ENCODE measurements at places on chromosomes 7 and 10. TPM values are rescaled to one million over a fixed set of nuclear protein-coding genes. Genes with fewer than 3 reads are reported as not detected.

DNA sequence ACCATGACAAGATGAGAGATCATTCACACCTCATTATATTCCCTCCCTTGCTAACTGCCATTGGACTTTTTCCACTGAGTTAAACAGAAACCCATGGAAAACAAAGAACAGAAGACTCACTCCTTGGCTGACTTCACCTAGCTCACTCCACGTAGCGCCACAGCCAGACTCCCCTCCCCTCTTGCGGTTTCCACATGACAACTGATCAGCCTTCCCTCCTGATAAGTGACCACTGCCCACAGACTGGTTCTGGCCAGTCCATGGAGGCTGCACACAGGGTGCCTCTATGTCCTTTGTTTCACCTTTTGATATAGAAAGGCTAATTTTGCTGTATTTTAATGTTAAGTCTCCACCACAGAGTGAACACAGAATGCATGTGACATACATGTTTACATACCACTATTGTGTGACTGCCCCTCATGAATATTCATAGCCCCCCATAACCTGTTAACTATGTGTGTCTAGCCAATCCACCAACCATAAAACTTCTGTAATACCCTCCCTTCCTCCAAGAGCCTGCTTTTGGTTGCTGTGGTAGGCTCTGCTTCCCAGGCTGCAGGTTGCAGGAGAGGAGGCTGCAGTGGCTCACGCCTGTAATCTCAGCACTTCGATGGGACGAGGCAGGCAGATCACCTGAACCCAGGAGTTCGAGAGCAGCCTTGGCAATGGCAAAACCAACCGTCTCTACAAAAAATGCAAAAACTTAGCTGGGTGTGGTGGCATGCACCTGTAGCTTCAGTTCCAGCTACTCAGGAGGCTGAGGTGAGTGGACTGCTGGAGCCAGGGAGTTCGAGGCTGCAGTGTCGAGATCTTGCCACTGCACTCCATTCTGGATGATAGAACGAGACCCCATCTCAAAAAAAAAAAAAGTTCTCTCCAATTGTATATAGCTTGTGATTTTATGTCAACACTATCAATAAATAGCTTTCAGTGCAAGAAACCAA, 10.0 kb upstream of the IFIT5 start:
- H3K4me1 ChIP-seq = no peaks in the 10 kb centered on the region
- H3K4me3 ChIP-seq = no peak overlapping the region
- H3K36me3 ChIP-seq = peaks cover 17% of the 10 kb centered on the region
- no peaks in the 10 kb centered on the region for H3K27me3 ChIP-seq
- no peak for DNase-seq

- no peaks in the 10 kb centered on the region for H3K36me3 ChIP-seq
- DNase-seq = peak; percentile 12
- no peak overlapping the region for H3K27ac ChIP-seq
- H3K27me3 ChIP-seq = no peaks in the 10 kb centered on the region
- H3K4me1 ChIP-seq = peaks cover 3% of the 10 kb centered on the region
These were observed 40.3 kb downstream of the CPVL start for GRCh38 chr7:29105752-29106668.

KLHDC10 gene
- 50.1 TPM for total RNA-seq

MEIG1 gene
- total RNA-seq = 3.0 TPM

ELFN1 gene
- total RNA-seq = 12.3 TPM
